ENCODE measurements at places on chromosomes 4 and X. TPM values are rescaled to one million over a fixed set of nuclear protein-coding genes. Genes with fewer than 3 reads are reported as not detected.

- no peak for DNase-seq
Measured at GRCh38 chr4:81352446-81352835, 119.3 kb downstream of the RASGEF1B start.

- no peak for DNase-seq
Measured at GRCh38 chrX:23752740-23753415, 9.8 kb upstream of the ACOT9 start.

- DNase-seq = peak; percentile 46
Measured at GRCh38 chr4:42865572-42866189, 26.8 kb upstream of the GRXCR1 start.

DNA sequence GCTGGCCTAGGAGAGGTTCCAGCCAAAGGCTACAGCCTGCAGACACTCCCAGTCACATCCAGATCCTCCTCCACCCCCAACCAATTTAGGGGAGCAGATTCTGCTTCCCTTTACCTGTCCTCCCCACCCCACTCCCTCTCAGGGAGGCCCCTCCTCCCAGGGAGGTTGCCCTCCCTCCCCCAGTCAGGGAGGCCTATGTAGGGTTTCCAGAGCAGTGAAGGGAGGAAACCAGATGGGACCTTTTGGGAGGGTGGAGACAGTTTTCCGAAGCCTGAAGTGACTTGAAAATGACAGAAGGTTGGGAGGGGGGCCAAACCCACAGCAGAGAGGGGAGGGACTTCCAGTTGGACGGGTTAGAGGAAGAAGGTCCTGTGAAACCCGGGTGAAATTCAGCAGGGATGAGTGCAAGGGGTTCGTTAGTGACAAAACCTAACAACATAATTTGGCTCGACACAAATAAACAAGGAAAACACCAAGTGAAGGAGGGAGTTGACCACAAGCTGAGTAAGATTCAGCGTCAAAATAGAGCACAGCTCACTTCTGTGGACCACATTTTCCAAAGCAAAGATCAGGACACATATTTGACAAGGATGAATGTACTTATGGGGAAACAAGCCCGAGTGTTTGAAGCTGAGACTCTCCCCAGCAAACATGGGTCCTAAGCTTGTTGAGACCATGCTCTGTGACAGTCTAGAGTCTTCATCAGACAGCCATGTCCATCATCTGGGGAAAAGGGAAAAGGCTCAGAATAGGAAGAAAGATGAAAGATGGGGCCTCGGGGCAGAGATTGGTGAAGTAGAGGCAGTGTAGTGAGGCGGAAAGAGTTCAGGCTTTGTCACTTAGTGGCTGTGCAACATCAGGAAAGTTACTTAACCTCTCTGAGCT lies 46.4 kb downstream of the PRPS1 start:
- peak; percentile 19 for DNase-seq

GRCh38 chr4:80184825-80185756 lies 12.2 kb upstream of the PRDM8 start:
- DNase-seq = no peak

DNA sequence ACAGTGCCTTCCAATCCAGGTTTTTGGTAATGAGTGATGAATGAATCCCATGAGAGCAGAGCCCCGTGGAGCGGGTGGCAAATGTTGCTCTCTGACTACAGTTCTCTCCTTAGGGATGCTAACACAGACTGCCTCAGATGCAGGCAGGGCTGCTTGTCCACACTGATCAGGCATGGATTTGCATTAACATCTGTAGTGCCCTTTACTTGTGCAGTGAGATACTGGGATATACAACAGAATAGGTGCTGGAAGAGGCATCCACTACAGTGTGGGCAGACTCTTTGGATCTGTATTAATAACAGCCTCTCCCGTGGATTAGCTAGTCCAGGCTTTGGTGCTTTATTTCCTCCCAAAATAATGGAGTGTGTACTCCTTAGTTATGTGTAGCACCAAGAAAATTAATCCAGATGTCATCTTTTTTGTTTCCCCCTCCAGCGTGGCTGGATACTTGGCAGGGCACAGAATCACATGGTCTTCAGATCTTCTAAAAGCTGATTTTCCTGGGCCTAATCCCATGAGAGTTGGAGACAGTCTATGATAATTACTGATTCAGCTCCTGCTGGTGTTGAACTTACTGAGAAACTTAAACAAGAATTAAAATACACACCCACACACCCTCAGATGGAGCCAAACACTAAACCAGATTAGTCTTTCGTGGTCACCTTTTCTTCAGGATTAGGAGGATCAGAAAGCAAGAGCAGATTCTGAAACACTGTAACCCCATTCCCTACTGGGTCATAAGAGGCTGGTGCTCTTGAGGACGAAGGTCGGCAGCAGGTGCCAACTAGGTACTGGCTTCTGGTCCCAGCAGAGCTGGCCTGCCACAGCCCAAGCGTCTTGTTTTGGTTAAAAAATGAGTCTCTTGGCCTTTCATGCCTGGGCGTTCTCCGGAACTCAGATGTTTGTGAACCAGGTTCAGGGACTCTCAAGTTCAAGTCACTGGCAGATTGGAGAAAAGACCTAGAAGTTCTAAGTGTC lies 23.1 kb upstream of the NAP1L5 start:
- no peak for DNase-seq

- no peak for DNase-seq
Measured at GRCh38 chr4:118727360-118727759, 42.2 kb downstream of the METTL14 start.

DNA sequence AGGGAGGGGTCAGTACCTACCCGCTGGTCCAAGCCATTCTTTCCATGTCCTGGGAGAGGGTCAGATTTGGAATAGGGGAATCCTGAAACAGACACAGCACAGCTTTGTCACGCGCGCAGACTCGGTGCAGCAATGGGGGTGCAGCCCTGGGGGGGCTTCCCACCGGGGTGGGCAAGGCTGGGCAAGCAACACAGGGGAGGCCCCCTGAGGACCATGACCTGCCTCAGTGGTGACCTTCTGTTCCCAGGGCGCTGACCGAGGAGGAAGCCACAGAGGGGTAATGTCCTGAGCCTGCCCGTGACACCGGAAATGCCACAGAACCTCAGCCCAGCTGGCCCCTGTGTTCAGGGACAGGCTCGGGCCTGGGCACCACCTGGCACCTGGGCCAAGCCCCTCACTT lies 53.2 kb upstream of the AFAP1 start:
- DNase-seq = no peak

DNA sequence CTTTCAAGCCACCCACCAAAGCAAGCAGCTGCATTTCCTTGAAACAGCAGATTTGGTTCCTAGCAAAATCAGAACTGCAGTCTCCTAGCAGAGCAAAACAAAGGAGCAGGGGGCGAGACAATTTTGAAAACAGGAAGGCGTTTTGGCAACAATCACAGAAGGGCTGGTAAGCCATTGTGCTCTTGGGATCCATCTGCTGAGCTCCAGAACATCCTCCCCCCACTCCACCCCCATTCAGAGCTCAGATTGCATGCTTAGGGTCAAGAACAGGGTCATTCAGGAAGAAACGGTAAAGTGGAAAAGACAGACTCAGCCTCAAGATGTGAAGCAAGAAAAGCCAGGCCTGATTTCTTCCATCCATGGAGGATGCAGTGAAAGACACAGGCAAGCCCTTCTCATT lies 7.6 kb upstream of the PCDH19 start:
- DNase-seq = no peak

GRCh38 chr4:103996637-103997036 lies 276.9 kb upstream of the TACR3 start:
- peak; percentile 50 for DNase-seq

GRCh38 chrX:106752101-106752678 lies 25.7 kb downstream of the RNF128 start:
- no peak for DNase-seq

DNA sequence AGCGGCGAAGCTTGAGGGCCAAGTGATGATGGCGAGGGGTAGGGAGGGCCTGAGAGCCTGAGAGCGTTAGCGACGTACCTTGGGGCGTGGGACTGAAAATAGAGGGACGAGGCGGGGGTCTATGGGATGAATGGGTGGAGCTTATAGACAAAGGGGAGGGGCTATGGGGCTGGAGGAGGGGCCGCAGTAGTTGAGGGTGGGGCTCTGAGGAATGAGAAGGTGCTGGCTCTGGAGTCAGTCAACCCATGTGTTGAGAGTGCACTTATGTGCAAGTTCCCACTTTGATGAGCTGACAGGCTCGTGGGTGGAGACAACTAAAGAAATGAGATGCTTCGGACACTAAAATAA lies 488 bp downstream of the TBC1D25 start:
- no peak for DNase-seq

DNA sequence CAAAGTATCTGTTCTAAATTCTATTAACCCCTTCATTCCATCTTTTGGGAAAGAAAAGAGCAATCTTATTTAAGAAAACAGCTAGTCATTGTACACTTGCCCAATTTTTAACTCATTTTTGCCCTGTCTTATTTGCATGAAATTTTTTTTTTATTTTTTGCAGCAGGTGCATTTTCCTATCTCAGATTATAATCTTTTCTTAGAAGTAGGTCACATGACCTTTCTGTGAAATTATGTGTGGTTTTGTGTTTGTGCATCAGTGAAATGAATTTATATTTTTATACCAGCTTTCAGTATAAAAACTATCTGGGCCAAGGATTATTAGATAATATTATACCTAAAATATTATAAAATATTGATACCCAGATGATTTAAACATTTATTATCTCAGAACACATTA lies 145.6 kb downstream of the INPP4B start:
- DNase-seq = no peak

DNA sequence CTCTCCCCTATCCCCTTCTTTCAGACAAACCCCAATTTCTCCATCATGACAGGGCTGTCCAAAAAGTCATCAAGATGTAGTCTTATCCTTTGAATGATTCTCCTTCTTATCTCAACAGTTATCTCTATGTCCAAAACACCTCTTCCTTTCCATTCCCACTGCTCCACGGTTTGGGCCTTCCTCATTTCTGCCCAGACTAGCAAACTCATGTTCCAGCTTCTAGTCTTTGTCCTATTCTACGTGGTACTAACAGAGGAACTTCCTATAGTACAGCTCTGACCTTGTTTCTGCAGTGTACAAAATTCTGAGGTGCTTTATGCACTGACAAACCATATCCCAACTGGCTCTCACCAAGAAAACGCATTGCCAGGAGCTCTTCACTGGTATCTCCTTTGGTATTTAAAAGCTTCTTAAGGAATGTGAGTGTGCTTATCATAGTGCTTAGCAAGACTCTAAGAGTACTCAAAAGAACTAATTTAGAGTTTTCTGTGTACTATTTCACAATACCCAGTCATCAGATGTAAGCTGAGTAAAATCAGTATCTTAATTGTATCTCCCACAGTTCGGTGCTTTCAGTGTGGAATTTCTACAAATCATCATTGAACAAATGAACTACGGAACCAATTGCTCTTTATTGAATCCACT lies 65.5 kb downstream of the MAML3 start:
- DNase-seq = no peak

- no peak for DNase-seq
Measured at GRCh38 chr4:186984105-186984644, 260.5 kb upstream of the FAT1 start.

DNA sequence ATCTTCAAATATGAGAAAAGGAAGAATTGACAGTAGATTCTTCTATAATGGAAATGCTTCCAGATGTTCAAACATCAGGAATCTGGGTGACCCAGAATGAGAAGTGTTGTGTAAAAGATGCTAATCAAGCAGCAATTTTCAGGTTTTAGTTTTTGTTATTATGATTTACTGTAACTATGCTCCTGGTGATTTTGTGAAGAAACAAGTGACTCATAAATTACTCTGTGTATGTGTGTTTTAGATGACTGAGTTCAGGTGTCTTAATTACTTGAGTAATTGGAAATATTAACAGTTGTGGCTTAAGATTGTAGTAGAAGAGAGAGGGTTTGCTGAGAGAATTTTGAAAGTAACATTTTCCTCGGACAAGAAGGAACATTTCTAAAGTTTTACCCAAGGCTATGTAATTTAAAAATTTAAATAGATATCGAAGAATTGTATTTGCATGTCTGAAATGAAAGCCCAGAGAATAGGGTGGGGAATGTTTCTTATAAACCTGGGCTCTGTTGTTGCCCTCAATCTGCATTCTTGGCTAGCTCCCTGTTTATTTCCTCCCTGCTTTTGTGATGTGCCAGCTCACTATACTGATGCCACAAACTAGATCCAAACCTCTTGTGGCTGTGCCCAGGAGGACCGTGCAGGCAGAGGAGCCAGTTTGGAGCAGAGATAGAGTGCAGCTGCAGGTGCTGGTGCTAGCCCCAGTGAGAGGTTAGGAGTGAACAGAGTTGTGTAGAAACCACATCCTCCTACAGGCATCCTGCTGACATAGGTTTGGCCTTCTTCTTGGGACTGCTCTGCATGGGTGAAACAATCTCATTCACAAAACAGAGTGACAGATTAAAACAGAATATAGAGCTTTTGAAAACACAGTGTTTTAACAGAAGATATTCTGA lies 25.4 kb upstream of the TNIP3 start:
- DNase-seq = no peak

DNA sequence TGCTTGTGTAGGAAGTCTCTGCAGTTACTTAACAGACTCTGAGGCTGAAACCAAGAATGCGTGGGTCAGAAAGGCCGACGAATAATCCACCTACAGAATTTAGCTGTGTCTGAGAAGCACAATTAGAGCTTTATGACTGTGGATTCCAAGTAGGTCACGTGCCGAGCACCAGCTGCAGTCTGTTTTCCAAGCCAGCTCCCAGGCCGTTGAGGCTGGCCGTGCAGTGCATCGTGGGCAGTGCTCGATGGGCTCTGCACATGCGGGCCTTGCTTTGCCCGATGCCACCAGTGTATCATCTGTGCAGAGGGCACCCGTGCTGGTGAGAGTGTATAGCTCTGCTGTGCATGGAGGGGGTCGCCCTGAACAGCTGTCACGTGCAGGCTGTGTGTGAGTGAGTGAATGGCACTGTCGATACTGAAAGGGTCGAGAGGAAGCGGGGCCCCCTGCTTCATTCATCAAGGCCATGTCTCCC lies 67.5 kb upstream of the CLDN34 start:
- no peak for DNase-seq

DNA sequence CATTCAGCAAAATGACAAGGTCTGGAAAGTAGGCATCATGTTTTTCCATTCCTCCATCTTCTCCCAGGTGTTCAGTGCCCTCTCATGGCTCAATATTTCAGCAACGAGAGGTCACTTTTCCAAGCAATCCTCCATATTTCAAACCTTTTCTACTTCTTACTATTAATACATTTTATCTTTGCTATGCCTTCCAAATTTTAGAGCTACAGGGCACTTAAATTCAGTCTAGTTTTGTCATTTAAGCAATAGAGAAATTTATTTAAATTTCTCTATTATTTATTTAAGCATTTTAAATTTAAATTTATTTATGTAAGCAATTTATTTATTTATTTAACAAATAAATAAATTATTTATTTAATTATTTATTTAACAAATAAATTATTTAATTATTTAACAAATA lies 305.1 kb upstream of the ANXA10 start:
- DNase-seq = no peak

DNA sequence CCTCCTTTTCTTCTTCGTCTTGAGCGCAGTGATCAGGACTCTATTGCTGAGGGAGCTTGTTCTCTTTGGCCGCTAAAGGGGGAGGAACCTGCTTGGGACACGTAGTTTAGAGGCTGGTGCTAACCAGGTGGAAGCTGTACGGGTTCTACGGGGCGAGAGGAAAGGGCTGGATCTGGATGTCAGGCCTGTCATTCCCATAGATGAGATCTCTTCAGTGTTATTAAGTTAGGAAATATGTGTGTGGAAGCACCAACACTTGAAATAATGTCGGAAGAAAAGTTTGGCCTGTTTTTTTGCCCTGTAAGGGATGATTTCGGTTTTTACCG lies 643 bp downstream of the SRP72 start:
- peak; percentile 38 for DNase-seq

The STK26 gene
- total RNA-seq = 41.1 TPM

The VSIG1 gene
- total RNA-seq = not detected

The ARHGAP6 gene
- total RNA-seq = not detected

The GRIA2 gene
- total RNA-seq = not detected

The MAEA gene
- 79.4 TPM for total RNA-seq

The VSIG4 gene
- not detected for total RNA-seq

The ARMCX1 gene
- total RNA-seq = 0.15 TPM

The NOP14 gene
- total RNA-seq = 33.6 TPM

All from PC-9 (cell line).